ENCODE measurements at places on chromosomes 11 and 22.

DNA sequence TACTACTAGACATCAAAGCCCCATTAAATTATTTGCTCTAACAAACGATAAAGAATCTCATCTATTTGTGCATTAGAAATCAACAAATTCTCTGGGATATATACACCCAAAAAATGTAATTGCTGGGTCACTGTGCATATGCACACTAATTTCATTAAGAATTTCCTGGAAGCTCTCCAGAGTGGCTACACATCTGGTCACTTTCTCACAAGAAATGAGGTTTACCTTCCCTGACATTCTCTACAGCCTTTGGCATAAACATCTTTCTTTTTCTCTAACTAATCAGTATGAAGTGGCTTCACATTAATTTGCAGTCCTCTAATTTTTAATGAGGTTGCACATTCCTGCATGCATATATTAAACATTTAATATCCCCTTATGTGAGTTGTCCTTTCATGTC lies 150.8 kb upstream of the ANO5 start:
- no peak for DNase-seq

- DNase-seq, result no peak
These were observed 987 bp upstream of the NCR3LG1 start for GRCh38 chr11:17350455-17351171.

- DNase-seq, result peak; percentile 47
These were observed 11.0 kb upstream of the CERK start for GRCh38 chr22:46748908-46749675.

GRCh38 chr11:47551086-47551485 lies 1.8 kb downstream of the CELF1 start:
- DNase-seq, result no peak

DNA sequence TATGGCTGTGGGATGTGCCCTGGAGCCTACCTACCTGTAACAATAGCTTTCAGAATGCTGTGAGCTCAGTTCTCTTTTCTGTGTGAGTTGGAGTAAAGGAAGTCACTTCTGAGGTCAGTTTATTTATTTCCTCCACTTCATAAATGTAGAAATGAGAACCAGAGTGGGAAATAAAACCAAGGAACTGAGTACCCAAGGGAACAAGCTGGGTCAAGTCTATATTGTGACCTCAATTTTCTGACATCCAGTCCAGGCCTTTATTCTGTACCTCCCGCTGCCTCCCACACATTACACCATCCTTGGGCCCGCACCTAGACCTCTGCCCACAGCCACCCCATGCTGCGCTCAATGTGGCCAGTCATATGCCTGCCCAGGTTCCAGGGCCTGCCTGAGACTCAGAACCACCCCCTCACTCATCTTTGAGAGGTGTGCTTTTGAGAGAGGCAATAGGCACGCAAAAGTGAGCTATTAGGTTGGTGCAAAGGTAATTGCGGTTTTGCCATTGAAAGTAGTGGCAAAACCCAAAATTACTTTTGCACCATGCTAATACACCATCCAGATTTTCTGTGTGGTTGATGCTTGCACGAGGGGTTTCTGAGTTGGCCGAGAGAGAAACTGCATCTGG lies 9.8 kb downstream of the MS4A6E start:
- DNase-seq, result no peak

DNA sequence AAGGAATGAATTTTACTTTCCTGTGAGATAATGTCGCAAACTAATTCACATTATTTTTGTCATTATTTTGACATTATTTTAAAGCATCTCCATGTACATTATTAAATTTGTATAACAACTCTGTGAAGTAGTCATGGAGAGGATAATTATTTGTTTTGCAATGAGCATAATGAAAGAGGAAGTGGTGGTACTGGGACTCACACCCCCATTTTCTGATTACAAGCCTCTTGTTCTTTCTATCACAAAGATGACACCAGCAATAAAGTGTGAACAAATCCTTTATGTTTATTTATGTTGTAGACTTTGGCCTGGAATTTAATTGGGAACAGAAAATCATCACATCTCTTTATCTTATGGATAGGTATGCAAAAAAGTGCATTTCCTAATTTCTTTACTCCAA lies 522.6 kb downstream of the TMEM135 start:
- DNase-seq, result no peak

DNA sequence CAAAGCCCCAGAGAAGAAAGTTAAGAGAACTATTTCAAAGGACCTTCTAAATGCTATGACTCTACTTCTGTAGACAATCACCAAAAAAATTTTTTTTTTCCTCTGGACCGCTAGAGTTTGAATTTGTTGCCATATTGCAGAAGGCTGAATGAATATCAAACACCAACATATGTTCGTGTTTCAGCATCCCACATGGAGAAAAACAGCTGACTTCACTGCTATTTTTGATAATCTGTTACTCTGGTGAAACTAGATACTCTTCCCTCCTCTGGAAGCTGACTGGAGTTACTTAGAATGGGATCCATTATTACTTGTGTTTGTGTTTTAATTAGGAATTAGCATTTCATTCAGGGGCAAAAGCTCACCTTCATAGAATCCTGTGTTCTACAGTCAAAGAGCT lies 447.0 kb downstream of the AASDHPPT start:
- no peak for DNase-seq

DNA sequence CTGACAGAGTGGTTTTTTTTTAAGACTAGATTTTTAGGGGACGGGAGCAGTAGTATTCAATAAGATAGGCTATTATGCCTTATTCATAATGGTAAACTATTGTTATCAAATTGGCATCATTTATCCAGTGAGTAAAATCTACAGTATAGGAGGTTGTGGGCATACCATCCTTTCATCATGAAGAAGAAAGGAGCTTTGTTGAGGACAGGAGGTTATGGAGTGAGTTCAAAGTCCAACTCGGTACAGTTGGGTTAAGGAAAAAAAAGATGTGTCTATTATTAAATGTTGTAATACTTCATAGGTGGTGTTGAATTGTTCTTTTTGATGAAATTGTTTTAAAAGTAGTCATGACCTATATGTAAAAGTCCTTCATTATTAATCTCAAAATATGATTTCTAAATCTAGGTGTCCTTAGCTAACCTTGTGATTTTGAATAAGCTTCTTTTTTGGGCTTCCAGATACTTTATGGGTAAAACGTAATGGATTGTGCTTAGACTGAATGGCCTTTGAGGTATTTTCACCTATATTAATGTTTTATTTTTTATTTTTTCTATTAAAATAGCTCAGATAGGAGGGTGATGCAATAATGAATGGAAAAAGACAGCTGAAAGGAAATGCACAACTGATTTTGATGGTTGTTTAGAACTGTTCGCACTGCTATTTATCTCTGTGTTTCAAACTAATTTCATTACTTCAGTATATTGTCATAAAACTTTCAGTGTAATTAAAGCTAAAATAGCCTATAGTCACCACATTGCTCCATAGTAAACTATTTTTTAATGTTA lies 15.3 kb upstream of the CNTF start:
- DNase-seq, result no peak

DNA sequence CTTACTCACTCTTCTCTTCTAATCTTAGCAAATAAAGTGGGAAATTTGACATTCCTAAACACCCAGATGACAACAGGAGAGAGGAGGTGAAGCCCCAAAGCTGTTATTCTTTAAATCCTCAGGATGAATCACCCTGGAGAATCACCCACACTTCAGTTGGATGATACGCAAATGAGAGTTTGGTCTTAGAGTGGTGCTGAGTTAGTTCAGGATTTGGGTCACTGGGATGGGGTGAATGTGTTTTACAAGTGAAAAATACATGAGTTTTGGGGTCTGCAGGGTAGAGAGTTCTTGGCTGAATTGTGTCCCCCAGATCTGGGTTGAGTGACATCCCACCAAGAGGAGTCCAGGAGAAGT lies 117.2 kb downstream of the GGTLC2 start:
- DNase-seq, result no peak

DNA sequence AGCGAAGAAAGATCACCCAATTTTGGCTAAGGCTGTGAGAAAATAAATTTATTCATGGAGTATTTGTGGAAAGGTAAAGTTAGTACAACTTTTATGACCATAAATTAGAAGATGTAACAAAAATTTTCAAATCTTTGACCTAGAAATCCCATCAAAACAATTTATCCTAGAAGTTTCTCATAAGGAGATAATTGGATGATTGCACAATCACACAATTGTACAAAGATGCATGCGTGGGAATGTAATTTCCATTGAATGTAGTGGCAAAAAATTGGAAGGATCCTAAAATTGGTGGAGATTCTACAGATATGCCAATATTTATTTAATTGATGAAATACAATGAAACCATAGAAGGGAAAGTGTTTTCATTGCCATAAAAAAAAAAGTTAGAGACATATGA lies 11.6 kb downstream of the SRPRA start:
- no peak for DNase-seq
